ENCODE measurements at places on chromosomes 4 and X.

- peak; percentile 55 for DNase-seq
Observed at GRCh38 chr4:122577808-122578781, 42.8 kb downstream of the IL21 start.

DNA sequence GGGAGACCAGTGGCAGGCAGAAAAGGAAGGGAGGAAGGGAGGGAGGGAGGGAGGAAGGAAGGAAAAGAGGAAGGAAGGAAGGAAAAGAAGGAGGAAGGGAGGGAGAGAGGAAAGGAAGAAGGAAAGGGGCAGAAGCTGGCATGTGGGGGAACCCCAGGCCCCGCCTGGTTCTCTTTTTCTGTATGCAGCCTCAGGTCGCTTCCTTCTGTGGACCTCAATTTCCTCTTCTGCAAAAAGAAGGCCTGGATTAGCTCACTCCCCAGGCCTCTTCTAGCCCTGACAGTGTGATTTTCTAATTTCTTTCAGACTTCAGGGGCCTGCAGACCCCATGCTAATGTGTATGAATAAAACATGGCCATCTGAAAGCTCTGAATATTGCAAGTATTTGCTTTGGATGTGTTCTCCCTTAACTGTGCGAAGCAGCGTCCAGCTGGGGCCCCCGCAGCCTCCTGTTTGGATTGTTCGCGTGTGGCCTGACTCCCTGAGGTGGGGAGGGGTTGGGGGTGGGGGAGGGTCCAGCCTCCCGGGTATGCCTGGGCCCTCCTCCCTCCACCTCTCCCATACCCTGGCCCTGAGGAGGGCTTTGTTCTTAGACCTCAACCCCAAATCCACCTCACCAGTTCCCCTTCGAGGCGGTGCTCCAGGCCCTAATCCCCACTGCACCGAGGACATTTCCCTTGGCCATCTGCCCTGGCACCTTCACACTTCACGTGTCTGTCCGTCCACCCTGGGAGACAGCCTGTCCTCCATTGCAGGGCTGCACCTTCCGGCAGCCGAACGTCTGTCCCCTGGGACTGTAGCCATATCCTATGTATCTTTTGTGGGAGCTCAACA is 199.9 kb upstream of the ATP6AP2 start:
- no peak for DNase-seq

GRCh38 chrX:53544936-53545335 is 110.8 kb upstream of the HSD17B10 start:
- DNase-seq, result no peak

GRCh38 chr4:56099378-56099786 is 150.6 kb downstream of the CEP135 start:
- DNase-seq, result no peak

GRCh38 chr4:35250761-35251160 is 993.6 kb downstream of the ARAP2 start:
- DNase-seq, result no peak

GRCh38 chr4:21209860-21210259 is 509.6 kb downstream of the PACRGL start:
- no peak for DNase-seq

- DNase-seq, result no peak
Observed at GRCh38 chrX:44227991-44228390, 115.5 kb downstream of the EFHC2 start.

GRCh38 chrX:132634521-132634920 is 145.7 kb upstream of the MBNL3 start:
- no peak for DNase-seq

GRCh38 chr4:24794916-24795665 is at the start of gene SOD3:
SOD3 (plus strand) TSS chr4:24795573; CDS start chr4:24799522, 3,949 bp downstream.
- DNase-seq, result no peak
